ENCODE measurements at places on chromosomes 4 and X. TPM values are rescaled to one million over a fixed set of nuclear protein-coding genes. Genes with fewer than 3 reads are reported as not detected.

FRG2 gene
- not detected for polyA plus RNA-seq

PITX2 gene
- 0.71 TPM for polyA plus RNA-seq

REPS2 gene
- polyA plus RNA-seq = 19.6 TPM

SYTL5 gene
- polyA plus RNA-seq = 0.65 TPM

ADH4 gene
- 0.52 TPM for polyA plus RNA-seq

LNX1 gene
- 10.2 TPM for polyA plus RNA-seq

RTL9 gene
- polyA plus RNA-seq = not detected

PIN4 gene
- polyA plus RNA-seq = 50.9 TPM

TLR10 gene
- polyA plus RNA-seq = 0.11 TPM

CACNA1F gene
- 0.15 TPM for polyA plus RNA-seq

APELA gene
- polyA plus RNA-seq = 1.2 TPM

GRCh38 chr4:47494124-47494430, 9.0 kb downstream of the ATP10D start:
- no peak for DNase-seq

DNA sequence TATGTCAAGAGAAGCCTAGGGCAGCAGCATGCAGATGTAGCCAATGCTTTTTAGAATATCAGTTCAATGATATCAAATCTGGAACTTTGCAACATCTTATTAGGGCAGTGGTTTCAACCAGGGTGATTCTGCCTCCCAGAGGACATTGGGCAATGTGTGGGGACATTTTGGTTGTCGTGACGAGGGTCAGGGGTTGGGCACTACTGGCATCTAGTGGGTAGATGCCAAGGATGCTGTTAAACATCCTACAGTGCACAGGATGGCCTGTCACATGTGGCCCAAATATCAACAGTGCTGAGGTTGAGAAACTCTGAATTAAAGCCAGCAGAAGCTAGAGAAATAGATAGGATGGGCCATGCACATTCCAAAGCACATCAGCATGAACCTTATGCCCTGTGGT, 152.3 kb downstream of the AMELX start:
- DNase-seq = no peak

DNA sequence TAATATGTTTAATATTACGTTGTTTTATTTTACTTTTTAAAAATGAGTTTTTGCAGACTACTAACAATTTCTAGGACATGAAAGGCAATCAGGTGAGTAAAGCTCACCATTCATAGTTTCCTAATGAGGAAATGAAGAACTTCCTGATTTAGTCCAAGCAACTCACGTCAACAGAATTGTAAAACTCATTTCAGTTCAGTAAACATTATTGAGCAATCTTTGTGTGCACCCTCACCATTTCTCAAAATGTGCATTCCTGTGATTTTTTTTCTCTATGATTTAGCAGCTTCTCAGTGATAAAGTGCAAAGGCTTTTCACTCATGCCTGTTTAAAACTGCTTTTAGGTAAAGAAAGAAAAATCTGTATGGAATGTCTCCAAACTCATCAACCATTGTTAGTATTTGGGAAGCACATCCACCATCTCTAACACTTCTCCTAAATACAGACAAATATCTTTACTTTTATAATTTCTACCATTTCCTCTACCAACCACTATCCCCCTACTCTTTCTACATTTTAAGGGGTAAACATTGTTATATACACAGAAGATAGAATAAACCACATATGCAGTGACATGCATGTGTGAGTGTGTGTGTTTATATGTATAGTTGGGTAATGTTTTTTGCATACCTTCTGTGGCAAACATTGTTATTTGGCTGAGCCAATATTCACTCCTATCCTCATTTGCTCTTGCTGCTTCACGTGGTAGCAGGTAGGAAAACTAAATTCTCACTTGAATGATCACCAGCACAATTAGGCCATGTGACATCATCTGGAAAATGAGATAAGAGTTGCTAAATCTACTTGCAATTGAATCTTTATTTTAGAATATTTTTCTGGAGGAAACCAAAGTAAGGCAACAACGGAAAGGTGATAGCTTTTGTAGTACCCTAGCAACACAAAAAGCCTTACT, 54.7 kb upstream of the PRDM8 start:
- no peak for DNase-seq

GRCh38 chr4:169348541-169348940, 77.8 kb upstream of the SH3RF1 start:
- no peak for DNase-seq

- peak; percentile 30 for DNase-seq
Observed at GRCh38 chrX:79270401-79270800, 96.7 kb downstream of the ITM2A start.

- DNase-seq = no peak
Observed at GRCh38 chr4:138003248-138003647, 238.9 kb downstream of the SLC7A11 start.

- no peak for DNase-seq
Observed at GRCh38 chr4:125369098-125369497, 54.3 kb downstream of the FAT4 start.

GRCh38 chr4:138494931-138495330, 252.8 kb upstream of the SLC7A11 start:
- peak; percentile 30 for DNase-seq

GRCh38 chr4:63693321-63693720, 715.9 kb downstream of the TECRL start:
- no peak for DNase-seq

DNA sequence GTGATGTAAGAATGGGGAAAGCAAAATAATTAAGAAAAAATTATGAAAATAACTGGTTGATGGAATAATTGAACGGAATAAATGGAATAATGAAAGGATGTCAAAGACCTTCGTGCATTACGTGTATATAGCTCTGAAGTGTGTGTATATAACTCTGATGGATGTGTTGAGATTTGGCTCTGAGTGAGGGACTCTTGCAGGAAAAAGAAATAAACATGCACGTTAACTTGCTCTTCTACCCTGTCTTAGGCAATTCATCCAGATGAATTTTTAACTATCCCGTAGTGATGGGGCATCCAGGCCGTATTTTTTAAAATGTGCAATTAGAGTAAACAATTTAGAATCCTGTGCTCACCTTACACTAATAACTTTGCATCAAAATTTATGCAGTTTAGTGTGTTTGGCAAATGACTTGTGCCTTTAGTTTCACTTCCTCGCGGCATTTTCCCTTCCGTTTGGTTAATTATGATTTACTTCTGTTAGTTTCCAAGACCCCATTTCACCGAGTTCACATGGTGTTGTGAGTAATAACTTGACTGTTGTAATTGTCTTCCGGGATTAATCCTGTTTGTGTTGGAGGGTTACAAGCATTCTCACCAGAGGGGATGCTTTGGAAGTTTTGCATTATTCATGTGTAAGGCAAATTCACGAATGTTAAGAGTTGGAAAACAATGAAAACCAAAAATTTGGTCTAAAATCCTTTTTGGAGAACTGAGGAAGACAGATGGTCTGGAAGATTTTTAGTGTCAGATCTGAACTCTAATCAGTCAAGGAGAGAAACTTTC, 256.5 kb upstream of the FAT1 start:
- no peak for DNase-seq

GRCh38 chr4:19051831-19052230, 1030.3 kb upstream of the LCORL start:
- peak; percentile 54 for DNase-seq

DNA sequence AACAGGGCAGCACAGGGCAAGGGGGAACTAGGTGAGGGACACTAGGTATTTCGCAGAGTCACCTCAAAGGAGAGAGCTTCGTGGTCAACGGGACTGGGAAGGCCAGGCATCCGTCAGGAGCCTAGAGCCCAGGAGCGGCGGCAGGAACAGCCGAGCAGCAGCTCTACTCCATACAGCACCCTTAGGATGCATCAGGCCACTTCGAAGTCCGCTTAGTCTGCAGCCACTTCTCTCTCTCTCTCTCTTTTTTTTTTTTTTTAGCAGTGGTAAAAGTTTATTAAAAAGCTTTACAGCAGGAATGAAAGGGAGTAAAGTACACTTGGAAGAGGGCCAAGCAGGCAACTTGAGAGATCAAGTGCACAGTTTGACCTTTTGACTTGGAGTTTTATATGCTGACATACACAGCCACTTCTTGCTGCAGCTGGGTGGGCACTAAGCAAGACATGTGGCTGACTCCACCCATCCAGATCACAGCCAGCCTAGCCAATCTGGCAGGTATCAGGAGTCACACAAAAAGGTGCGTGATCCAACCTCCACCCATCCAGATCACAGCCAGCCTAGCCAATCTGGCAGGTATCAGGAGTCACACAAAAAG, 209.7 kb upstream of the RADX start:
- peak; percentile 11 for DNase-seq

DNA sequence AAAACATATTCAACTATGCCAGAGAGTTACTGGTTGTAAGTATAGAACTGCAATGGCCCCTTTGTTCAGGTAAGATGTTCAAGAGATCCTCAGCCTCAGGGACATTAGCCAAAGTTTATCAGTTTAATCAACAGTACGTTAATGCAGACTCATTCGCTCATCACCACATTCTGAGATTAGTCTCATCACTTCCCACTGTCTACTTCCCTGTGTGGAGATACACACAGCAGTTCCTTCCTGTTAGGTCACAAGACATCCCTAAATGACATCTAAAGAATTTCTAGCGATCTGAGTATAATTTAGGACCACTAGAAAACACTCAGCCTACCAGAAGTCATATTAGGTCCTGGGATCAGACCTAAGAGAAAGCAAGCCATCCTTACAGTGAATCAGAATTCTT, 10.4 kb downstream of the SLC10A7 start:
- DNase-seq = no peak

- no peak for DNase-seq
Observed at GRCh38 chrX:26511589-26512363, 295.8 kb downstream of the MAGEB5 start.

GRCh38 chrX:130497531-130497930, 95.7 kb downstream of the RBMX2 start:
- peak; percentile 0 for DNase-seq

DNA sequence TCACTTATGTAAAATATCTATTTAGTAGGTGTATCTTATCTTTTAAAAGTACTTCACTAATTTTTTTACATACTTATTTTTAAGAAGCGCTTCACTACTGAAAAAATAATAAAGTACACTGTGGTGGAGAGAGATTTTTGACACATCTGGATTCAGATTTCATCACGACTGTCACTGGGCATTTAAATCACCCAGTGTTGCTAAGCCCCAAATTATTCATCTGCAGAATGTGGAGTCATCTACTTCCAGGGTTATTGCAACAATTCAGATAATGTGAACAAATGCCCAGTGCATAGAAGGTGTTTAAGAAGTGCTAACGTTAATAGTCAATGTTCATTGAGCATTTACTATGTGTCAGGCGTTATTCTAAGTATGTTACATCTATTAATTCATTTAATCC, 41.8 kb downstream of the AASDH start:
- DNase-seq = no peak

GRCh38 chr4:154184238-154184637, 307.4 kb downstream of the DCHS2 start:
- no peak for DNase-seq
